Immature natural killer cell (primary cell): ENCODE measurements at places on chromosomes 12 and 14. TPM values are rescaled to one million over a fixed set of nuclear protein-coding genes. Genes with fewer than 3 reads are reported as not detected.
A peak's percentile ranks its signal among the peaks of the same experiment; 100 is the strongest.

GRCh38 chr12:6959058-6959804, 8.1 kb downstream of the PTPN6 start:
- H3K4me1 ChIP-seq = peaks cover 80% of the 10 kb centered on the region
- H3K27me3 ChIP-seq = peaks cover 22% of the 10 kb centered on the region
- H3K27ac ChIP-seq = peak overlapping the region; percentile 100

Gene A2M
- 1.3 TPM for polyA plus RNA-seq

DNA sequence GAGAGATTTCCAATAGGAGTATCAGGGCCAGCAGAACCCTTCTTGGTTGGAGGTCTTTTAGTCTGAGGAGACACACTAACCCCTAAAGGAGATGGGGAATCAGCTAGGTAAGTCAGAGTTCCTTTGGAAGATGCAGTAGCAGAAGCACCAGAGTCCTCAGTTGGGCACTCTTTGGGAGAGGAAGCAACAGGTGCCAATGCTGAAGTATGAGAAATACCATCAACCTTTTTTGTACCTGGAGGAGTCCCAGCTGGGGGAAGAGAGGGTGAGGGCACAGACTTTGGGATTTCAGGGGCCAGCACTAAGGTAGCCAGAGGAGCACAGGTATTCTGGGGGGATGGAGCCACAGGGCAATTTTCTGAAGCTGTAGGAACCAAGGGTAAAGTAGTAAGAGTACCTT, 6.0 kb downstream of the NACA start:
- no peak overlapping the region for H3K4me3 ChIP-seq
- H3K27ac ChIP-seq = peak overlapping the region; percentile 96
- H3K27me3 ChIP-seq = peaks cover 2% of the 10 kb centered on the region
- DNase-seq = no peak

GRCh38 chr12:88241862-88242570, 99.9 kb downstream of the TMTC3 start:
- DNase-seq = no peak
- no peaks in the 10 kb centered on the region for H3K36me3 ChIP-seq
- no peak overlapping the region for H3K4me3 ChIP-seq
- H3K27me3 ChIP-seq = peaks cover 2% of the 10 kb centered on the region

DNA sequence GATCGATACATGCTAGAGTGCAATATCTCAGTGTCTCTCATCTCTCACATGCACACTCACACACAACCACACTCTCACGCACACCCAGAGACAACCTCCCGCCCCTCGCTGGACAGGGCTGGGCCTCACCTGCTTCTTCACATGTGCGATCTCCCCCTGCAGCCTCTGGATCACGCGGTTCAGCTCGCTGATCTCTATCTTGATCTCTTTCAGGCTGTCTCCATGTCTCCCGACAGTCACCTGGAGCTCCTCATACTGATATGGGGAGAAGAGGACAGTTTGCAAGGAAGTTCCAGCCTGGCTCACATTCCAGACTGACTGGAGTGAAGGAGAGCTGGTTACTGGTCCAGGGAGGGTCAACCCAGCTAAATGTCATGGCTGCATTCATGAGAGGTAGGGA, 4.4 kb downstream of the KRT2 start:
- peak overlapping the region; percentile 51 for H3K4me3 ChIP-seq
- H3K27me3 ChIP-seq = peaks cover 13% of the 10 kb centered on the region
- H3K4me1 ChIP-seq = peaks cover 81% of the 10 kb centered on the region
- H3K36me3 ChIP-seq = peaks cover 3% of the 10 kb centered on the region
- H3K27ac ChIP-seq = peak overlapping the region; percentile 99
- DNase-seq = no peak

GRCh38 chr12:63276537-63277365, 125.8 kb upstream of the AVPR1A start:
- no peaks in the 10 kb centered on the region for H3K36me3 ChIP-seq
- DNase-seq = no peak
- H3K4me1 ChIP-seq = no peaks in the 10 kb centered on the region

Gene IGFBP6
- 0.69 TPM for polyA plus RNA-seq

Gene PLEKHG7
- polyA plus RNA-seq = not detected

GRCh38 chr14:34324363-34324795, 137.7 kb downstream of the SPTSSA start:
- no peak overlapping the region for H3K4me3 ChIP-seq
- H3K27ac ChIP-seq = no peak overlapping the region
- no peaks in the 10 kb centered on the region for H3K36me3 ChIP-seq
- no peaks in the 10 kb centered on the region for H3K4me1 ChIP-seq

Gene RBMS2
- polyA plus RNA-seq = 1.3 TPM

DNA sequence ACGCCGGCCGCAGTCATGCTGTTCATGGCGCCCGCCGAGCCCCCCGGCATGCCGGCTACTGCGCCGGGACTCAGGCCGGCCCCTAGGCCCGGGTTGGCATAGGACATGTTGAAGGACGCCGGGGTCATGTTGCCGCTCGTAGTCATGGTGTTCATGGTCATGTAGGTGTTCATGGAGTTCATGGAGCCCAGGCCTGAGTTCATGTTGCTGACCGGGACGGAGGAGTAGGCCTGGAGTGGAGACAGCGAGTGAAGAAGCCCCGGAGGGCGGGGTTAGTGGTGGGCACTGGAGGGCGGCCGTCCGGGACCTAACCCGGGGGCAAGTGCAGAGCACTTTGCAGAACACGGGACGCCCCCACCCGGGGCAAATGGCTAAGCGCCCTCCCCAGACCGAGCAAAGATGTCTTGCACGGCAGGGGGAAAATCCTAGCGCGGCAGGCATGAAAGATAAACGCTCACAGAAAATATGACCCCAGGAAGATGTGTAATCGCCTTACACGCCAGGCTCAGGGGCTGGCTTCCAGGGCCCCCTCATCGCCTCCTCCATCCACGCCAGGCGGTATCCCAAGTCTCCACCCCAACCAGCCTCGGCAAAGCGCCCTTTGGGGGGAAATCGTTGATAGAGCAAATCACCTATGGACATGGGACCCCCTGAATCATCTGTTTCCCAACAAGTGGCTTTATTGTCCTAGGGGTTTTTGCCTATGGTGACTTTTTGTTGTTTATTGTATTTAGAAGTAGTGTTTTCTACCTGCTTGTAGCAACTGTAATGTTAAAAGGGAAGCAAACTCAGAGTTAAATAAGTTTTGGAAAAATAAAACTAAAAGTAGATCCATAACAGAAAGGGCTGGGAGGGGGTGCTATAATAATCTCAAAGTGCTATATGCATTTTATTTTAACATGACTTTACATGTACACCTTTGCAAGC, 2.3 kb downstream of the FOXA1 start:
- H3K27me3 ChIP-seq = peaks cover 54% of the 10 kb centered on the region
- H3K4me3 ChIP-seq = no peak overlapping the region
- H3K4me1 ChIP-seq = peaks cover 6% of the 10 kb centered on the region
- H3K27ac ChIP-seq = no peak overlapping the region
- H3K36me3 ChIP-seq = peaks cover 23% of the 10 kb centered on the region
- DNase-seq = no peak

Gene RNASE1
- polyA plus RNA-seq = not detected

Gene SYT1
- not detected for polyA plus RNA-seq

GRCh38 chr12:18242380-18243089, 18.8 kb upstream of the PIK3C2G start:
- no peak overlapping the region for H3K4me3 ChIP-seq
- H3K36me3 ChIP-seq = no peaks in the 10 kb centered on the region
- no peaks in the 10 kb centered on the region for H3K4me1 ChIP-seq
- H3K27ac ChIP-seq = no peak overlapping the region
- H3K27me3 ChIP-seq = no peaks in the 10 kb centered on the region

Gene NRIP2
- 1.4 TPM for polyA plus RNA-seq

Gene CCDC196
- not detected for polyA plus RNA-seq

DNA sequence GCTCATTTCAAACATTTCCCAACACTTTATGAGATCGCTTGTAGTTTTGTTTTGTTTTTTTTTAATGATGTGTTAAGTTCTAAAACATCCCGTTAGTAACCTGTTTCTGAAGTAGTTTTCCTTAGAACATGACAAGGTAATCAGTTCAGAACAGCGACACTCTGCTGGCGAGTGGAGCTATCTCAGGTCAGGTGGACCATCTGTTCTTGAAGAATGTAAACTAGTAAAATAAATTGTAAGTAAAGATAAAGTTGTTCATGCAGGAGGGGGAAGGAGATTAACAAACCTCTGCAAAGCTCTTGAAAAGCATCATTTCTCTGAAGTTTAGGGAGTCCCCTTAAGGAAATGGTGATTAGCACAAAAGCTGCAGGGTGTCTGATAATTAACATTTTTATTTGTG, 71.9 kb upstream of the DACT1 start:
- H3K4me3 ChIP-seq = no peak overlapping the region
- DNase-seq = no peak
- no peaks in the 10 kb centered on the region for H3K27me3 ChIP-seq
- peaks cover 16% of the 10 kb centered on the region for H3K36me3 ChIP-seq

Gene CLEC4E
- polyA plus RNA-seq = not detected

DNA sequence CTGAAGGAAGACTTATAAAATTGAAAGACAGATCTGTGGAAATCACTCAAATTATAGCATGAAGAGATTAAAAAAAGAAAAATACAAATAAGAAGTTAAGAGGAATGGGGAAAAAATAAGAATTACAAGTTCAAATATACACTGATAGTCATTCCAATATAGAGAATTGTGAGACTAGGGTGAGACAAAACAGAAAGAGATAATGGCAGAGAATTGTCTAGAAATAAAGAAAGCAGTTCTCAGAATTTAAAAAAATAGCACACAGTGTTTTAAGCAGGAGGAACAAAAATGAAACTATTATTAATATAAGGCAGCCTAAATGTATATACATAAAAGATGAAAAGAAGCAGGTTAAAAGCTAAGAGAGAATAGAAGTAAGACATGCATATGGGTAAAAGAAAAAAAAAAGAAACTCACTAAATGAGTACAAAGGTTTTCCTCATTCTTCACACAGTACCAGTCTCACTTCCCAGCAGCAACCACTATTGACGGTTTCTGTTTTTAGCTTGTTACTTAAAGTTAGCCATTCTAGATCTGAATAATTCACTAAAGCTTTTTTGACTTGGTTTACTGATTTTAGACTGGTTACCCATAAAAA, 31.1 kb downstream of the SLC38A4 start:
- no peak overlapping the region for H3K4me3 ChIP-seq
- H3K4me1 ChIP-seq = no peaks in the 10 kb centered on the region
- H3K27ac ChIP-seq = no peak overlapping the region
- no peaks in the 10 kb centered on the region for H3K36me3 ChIP-seq
- H3K27me3 ChIP-seq = peaks cover 3% of the 10 kb centered on the region

- H3K4me1 ChIP-seq = no peaks in the 10 kb centered on the region
- H3K4me3 ChIP-seq = no peak overlapping the region
- DNase-seq = no peak
- H3K27me3 ChIP-seq = peaks cover 3% of the 10 kb centered on the region
These were observed 321.4 kb downstream of the ATP23 start for GRCh38 chr12:58262796-58263195.

- H3K27ac ChIP-seq = no peak overlapping the region
- no peak for DNase-seq
- H3K27me3 ChIP-seq = no peaks in the 10 kb centered on the region
- no peaks in the 10 kb centered on the region for H3K36me3 ChIP-seq
- H3K4me3 ChIP-seq = no peak overlapping the region
- no peaks in the 10 kb centered on the region for H3K4me1 ChIP-seq
These were observed 43.3 kb upstream of the DHRS4 start for GRCh38 chr14:23910101-23910875.

DNA sequence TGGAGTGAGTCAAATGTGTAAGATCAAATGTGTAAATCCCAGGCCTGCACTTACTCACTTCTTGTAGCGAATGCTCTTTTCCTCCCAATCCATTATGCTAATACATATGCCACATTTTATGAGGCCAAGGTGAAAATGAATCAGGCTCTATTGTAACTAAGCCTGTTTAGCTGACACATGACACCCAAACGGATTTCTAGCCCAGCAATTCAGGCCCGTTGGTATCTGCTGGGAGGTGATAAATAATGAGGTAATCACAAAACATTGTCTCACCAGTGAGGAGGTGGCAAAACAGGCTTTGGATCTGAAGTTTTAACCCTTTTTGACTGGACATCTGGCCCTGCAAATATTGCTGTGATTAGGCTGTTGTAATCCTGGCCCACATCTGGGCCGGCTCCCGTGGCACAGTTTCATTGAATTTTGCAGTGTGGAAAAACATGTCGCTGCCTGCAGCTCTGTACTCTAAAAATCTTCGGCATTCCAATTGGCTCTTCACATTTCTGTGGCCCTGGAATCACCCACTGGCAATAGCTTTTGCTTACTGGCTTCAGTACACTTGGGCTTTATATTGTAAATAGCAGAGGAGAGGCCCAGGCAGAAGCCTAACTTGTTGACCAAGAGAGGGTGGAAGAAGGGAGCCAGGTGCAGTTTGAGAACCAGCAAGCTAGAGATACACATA, 106.1 kb downstream of the PAX9 start:
- peaks cover 2% of the 10 kb centered on the region for H3K27me3 ChIP-seq
- no peaks in the 10 kb centered on the region for H3K36me3 ChIP-seq
- no peak overlapping the region for H3K27ac ChIP-seq
- H3K4me3 ChIP-seq = no peak overlapping the region
- no peak for DNase-seq

Gene NPFF
- polyA plus RNA-seq = not detected

DNA sequence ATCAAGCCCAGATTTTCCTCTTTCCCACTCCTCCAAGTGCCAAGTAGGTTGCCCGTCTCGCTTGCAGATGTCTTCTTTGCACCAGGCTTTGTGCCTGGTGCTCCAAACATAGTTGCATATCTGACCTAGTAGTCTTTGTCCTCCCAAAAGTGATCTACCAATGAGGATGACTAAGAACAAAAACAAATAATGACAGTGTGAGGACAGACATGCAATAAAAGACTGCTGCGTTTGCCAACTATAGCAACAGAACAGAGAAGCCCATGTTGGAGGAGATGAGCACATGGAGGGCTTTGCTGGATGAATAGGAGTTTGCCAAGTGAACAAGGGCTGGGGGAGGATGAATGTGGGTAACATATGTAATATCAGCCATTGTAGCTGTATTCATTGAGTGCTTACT, 15.6 kb downstream of the DTX1 start:
- no peaks in the 10 kb centered on the region for H3K36me3 ChIP-seq
- H3K27ac ChIP-seq = no peak overlapping the region
- peaks cover 8% of the 10 kb centered on the region for H3K4me1 ChIP-seq
- peaks cover 5% of the 10 kb centered on the region for H3K27me3 ChIP-seq

Gene HOTAIR
- polyA plus RNA-seq = not detected

Gene RPAP3
- polyA plus RNA-seq = 23.1 TPM

DNA sequence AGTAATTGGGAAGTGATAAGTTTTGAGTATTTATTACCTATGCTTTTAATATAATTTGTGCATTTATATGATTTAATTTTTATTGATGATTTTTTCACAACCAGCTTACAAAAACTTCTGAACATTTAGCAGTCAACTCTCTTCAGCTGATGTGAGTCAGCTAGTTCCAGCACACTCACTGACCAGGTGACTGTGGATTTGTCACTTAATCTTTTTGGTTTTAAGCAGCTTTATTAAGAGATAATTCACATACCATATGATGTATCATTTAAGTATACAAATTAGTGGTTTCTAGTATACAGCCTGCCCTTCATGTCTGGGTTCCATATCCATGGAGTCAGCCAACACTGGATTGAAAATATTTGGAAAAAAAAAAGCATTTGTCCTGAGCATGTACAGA, 103.5 kb downstream of the SYNE2 start:
- peaks cover 23% of the 10 kb centered on the region for H3K36me3 ChIP-seq
- H3K4me1 ChIP-seq = no peaks in the 10 kb centered on the region
- no peak overlapping the region for H3K4me3 ChIP-seq
- no peak for DNase-seq

Gene PZP
- polyA plus RNA-seq = 0.22 TPM

- H3K36me3 ChIP-seq = no peaks in the 10 kb centered on the region
- no peak overlapping the region for H3K27ac ChIP-seq
- peaks cover 38% of the 10 kb centered on the region for H3K4me1 ChIP-seq
- H3K27me3 ChIP-seq = peaks cover 2% of the 10 kb centered on the region
These were observed 29.5 kb upstream of the C12orf76 start for GRCh38 chr12:110077800-110078199.

- DNase-seq = peak; percentile 35
- H3K36me3 ChIP-seq = peaks cover 4% of the 10 kb centered on the region
- no peaks in the 10 kb centered on the region for H3K4me1 ChIP-seq
These were observed 15.0 kb upstream of the MDM2 start for GRCh38 chr12:68792952-68793351.
